Epithelial cell of prostate (primary cell): ENCODE measurements at places on chromosomes 3 and 15.
A peak's percentile ranks its signal among the peaks of the same experiment; 100 is the strongest.

DNA sequence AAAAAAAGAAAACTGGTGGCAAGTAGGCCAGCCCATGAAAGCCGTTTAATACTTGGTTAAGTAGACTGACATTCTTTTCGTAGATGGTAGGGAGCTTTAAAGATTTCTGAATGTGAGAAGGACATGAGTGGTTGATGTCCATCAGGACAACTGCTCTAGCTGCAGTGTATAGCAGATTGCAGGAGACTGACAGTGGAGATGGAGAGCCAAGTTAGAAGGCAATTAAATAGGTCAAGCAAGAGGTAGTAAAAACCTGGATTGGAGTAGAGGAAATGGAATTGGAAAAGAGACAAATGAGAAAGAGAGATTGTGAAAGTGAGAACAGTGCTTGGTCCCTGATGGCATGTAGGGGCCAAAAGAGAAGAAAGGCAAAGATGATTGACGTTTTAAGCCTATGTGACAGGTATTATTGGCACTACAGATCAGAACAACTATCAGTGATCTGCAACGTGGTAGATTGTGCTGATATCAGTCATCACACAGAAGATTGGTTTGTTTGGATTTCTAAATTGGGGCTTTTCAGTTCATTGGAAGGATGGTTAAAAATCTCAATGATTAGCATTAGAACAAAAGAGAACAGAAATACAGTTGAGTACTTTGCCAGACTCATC lies 74.0 kb downstream of the CNTN4 start:
- DNase-seq: no peak

DNA sequence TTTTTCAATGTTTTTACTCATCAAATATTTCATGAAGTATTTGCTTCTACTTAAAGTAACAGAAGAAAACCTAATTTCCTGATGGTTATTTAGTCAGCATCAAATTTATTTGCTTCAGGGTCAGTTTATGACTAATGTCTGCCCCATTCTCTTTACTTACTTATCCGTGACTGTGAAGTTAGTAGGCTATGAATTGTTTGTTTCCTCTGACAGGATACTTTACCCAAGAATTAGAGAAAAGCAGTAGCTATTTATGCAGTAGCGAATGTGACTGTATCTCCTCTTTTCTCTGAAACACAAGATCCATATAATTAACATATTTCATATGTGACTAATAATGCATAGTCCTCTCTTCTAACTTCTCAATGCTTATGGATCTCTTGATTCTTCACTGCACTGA lies 329.9 kb upstream of the ROBO1 start:
- DNase-seq: peak; percentile 26

- DNase-seq: peak; percentile 96
Observed at GRCh38 chr3:13600950-13601691, 52.2 kb downstream of the FBLN2 start.

DNA sequence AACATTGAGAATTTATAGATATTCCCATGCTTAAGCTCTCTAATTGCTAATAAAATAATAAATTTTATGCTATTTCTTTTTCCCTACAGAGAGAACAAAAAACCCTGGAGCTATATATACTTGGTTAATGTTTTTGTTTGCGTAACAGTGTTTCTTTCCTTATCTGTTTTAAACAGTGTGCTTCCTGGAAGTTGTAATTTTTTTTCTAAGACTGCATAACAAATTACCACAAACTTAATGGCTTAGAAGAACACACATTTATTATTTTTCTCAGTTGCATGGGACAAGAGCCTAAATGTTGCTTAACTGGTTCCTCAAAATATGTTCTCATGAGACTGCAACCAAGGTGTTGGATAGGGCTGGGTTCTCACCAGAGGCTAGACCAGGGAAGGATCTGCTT lies 49.7 kb upstream of the DPH6 start:
- DNase-seq: no peak

DNA sequence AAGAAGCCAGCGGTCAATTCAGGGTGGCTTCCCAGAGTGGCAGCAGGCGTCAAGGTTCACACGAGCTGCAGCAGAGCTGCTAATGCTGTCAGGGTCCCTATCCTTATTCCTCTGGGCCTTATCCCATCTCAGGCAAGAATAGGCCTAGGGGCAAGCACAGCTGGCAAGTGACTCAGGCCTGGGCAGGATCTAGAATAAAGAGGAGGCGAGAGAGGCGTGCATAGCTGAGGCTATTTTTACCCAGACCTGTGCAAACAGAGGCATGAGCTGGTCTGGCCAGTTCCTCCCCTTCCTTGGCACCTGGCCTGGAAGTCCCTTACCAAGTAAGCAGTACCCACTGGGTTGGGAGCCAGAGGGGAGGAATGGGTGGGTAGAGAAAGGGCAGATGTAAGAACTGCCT lies 12.2 kb upstream of the VIPR1 start:
- peak; percentile 61 for DNase-seq

DNA sequence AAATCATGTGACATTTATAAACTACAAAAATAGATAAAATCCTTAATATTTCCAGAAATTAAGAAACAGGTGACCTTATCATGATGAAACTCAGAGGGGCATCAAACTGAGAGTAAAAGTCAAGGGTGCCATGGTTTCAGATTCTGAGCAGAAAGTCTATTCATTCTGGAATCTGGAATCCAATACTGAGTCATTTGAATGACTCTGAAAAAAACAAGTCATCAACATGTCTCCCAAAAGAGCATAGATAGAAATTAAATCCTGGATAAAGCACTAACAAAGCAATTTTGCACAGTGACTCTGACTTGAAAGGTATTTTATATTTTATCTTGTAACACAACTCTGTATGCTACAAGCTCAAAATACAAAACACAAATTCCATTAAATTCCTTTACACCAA lies 23.4 kb downstream of the STAC start:
- DNase-seq: no peak

DNA sequence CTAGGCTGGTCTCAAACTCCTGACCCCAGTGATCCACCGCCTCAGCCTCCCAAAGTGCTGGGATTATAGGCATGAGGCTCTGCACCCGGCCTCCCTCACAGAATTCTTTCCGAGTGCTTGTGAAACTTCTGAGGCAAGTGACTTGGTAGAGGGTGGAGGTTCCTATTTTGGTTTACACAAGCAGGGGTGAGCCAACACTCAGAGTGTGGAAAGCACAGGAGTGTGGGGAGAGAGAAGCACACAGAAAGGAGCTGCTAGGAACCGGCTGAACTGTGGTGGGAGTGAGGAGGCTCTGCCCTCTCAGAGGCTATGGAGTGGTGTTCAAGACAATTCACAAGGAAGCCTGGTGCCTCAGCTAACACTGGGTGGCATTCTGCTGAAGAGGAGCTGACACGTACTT lies 7.7 kb downstream of the CAPN3 start:
- no peak for DNase-seq

DNA sequence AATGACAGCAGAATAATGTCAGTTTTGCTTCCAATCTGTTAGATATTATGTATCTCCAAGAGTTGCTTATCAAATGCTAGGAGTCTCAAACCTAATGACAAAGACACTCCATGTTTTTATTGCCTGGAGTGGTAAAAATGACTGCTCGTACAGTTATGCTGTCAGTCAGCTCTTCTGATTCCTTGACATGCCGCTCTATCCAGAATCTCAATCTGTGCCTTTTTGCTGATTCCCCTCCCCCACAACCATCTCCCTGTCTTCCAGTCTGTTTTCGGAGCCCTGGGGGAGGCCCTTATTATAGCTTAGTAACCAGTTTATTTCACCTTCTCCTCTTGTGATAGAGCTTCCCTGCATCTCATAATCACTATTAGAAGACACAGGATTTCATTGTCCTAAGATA lies 2.6 kb downstream of the MKRN2 start:
- no peak for DNase-seq

GRCh38 chr3:148643389-148643840 lies 54.3 kb upstream of the AGTR1 start:
- no peak for DNase-seq

DNA sequence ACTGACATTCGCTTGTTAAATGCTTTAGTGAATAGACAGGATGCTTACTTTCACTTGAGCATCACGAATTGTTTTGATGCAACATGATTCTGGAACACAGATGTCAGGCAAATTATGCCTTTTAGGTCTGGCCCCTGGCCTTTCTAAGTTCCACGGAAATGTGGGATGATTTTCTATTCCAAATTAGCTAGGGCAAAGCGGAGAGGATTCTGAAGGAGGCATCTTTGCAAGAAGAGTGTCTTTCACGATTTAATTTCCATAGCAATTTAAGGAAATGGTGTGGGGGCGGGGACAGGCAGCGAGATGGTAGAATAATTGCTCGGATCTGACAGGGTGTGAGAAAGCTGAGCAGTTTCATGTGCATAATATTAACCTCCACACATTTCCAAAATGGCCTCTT lies 238.5 kb upstream of the KCNMB2 start:
- no peak for DNase-seq

DNA sequence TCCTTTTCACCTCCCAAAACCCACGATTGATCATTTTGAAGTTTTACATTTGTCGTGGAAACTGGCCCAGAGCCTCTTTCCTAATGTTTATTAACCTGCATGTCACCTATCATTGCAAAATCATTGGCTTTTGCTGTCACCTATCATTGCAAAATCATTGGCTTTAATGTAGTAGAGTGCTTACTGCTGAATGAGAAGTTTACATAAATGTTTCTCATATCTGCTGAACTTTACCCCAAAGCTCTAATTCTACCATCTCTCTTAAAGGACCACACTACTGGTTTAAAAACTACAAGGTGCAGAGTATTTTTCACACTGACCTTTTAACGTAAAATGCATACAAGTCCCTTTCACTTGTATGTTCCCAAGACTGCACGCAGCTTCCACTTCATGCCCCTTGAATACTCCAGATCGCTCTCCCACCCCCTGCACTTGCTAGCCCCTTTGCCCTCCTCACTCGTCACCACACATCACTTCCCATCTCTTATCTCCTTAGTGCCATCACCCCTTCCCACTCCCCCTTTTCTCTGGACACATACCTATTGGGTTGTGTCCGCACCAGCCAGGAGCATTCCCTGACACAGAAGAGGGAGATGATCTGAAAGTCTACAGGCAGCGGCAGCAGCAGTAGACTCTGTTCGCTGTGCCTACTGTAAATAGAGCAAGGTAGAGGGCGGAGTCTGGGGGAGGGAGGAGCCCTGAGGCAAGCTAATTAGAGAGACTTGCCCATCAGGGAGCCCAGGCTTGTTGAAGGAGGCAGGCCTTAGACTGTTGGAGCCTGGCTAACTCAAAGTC lies 30.2 kb upstream of the ATOSA start:
- no peak for DNase-seq

GRCh38 chr3:80331494-80332170 lies 563.8 kb upstream of the ROBO1 start:
- no peak for DNase-seq

GRCh38 chr3:39443530-39443929 lies 23.9 kb upstream of the MOBP start:
- no peak for DNase-seq

DNA sequence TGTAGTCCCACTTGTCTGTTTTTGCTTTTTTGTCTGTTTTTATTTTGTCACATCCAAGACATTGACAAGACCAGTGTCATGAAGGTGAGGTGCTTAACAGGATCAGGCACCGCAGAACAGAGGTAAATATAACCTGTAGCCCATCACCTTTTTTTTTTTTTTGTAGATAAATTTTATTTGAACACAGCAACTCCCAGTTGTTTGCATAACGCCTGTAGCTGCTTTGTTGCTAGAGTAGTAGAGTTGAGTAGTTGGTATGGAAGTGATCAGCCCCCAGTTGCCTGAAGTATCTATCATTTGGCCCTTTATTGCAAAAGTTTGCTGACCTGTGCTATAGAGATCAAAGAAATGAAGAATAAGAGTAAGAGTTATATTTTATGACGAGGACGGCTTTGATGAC lies 135.0 kb downstream of the TCF12 start:
- no peak for DNase-seq

DNA sequence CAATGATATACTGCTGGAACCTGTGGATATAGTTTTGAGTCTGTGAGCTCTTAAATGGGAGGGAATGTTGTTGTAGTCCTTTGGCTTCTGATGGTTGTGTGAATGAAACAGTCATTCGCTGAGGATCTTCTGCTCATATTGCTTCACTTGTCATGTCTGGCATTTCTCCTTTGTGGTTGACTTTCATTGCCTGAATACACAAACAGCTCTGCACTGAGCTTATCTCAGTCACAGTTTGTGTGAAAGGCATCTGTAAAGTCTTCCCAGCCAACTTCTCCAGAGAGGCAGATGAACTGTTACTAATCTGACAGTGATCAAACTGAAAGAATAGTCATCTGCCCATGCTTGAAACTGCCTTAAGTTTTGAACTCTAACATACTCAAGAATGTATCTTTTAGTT lies 59.8 kb downstream of the TMED3 start:
- DNase-seq: no peak

GRCh38 chr3:181210275-181210674 lies 220.7 kb upstream of the DNAJC19 start:
- DNase-seq: no peak

GRCh38 chr3:130389743-130390478 lies 44.4 kb downstream of the COL6A5 start:
- no peak for DNase-seq

DNA sequence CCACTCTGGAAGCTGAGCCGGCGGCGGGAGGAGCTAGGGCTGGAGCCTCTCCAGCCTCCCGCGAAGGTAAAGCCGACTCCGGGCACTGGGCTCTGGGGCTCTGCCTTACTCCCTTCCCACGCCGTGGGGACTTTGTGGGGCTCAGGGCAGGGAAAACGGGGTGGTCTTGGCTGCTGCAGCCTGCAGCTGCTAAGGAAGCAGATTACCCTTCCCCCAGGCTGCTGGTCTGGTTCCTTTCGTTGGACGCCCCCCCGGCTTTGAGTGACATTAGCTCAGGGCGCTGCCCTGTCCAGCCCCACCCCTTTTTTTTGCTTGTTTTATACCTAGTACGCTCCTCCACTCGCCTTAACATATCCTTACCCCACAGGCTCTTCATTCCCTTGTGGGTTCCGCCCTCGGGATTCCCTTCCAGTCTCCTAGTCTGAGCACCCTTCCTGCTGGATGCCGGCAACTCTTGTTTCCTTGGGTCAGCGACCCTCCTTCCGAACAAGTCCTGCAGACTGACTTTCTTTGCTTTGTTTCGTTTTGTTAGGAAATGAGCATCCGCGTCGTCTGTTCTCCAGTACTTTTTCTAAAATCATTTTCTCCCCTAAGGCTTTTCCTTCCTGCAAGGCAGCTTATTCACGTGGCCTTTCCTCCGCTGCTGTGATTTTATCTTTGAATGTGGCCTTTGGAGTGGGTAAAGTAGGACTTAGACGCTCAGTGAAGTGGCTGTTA lies 551 bp downstream of the DNAJC13 start:
- DNase-seq: no peak

DNA sequence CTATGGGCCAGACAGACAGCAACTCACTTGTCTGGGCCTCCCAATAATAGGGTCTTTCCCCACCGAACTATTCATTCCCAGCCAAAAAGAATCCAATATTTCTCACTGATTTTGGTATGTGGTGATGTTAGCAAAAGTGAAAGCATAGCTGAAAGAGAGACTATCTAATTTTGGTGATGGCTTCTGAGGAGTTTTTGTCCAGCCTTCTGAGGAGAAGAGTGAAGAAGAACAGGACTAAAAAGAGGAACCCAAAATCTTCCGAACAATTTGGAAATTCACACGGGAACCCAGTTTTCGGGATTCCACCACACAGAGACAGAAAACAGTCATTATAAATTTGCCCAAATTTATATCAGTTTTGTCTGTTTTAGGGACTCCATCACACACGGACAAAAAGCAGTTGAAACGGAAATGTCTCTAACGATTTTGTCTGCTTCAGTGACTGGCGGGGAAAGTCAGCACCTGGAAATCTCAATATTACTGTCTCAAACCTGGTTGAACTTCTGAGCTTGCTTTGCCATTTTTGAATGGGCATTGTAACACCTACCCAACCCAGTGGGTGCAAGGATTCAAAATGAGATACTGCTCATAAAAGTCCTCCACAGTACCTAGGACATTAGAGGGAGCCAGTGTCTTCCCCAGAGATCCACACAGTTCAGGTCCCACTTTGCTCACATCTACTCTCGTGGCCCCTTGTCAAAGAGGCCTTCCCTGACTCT lies 9.1 kb downstream of the CD80 start:
- no peak for DNase-seq
